Kasumi-1 (cell line): ENCODE measurements at places on chromosomes 7 and 10.

- DNase-seq = no peak
Measured at GRCh38 chr10:118311505-118311904, 30.6 kb downstream of the FAM204A start.

DNA sequence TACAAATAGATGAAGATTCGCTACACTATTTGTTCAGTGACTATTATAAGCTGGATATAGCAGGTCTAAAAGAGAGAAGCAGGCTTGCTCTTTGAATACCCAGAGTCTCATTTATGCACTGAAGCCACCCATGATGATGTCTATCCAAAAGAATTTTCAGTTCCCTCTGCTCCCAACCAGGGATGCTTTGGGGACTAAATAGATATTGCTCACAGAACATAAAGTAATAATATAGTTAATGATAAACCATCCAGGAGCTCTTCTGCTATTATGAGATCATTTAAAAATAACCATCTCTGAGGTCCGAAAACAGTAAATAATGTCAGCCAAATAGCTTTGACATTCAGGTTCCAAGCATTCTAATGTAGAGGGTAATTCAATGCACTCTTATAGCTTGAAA lies 875.4 kb downstream of the SORCS3 start:
- no peak for DNase-seq

DNA sequence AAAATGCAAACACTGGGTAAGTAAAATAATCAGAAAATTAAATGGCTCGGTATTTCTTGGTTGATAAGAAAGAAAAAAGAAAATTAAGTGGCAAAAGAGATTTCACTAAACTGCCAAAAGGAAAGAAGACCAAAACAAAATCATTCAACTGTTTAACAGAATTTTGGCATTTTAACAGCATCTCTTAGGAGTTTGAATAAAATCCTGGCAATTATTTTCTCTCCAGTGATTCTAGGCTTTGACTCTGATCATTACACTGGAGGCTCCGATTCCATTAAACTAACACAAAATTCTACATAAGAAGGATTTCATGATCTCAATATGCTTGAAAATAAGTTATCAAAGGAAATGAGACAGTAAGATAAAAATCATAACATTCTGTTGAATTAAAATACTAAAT lies 62.3 kb downstream of the ARHGAP21 start:
- DNase-seq = no peak

DNA sequence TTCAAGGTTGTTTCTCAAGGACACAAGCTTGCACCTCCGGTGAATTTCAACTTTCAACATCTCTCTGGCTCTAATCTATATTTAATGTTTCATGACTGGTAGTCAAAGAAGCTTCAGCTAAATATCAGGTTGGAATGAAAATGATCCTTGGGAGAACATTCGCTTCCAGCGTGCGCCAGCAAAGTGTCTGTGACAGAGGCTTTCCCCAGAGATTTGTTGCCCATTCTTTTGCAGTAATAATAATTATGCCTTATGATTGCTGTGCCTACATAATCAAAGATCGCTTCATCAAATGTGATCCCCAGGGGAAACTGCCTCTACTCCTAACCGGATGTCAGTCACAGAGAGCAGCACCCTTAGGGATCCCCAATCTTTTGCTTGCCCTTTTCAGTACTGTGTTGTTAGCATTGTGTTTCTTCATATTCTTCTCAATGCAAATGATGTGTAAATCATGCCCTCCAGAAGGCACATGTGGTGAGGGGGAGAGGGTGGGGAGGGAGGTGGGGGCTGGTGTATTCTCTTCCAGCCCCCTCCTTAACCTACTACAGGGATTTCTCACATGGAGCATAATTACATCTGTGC lies 30.5 kb downstream of the FZD1 start:
- DNase-seq = no peak

DNA sequence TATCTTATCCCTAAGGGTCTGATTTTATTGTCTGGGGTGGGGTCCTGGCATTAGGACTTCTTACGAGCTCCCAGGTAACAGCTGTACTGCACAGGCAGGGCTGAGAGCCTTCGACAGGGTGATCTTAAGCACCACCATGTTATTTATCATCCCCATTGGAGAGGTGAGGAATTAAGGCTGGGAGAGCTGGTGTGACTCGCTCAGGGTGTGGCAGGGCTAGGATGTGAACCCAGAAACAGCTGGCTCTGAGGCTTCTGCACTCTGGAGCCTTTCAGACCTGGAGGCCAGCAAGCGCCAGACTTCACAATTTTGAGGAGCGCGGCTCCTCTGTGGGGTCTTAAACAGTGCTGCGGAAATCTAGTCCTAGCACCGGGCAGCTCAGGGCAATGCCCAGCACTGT lies 27.4 kb upstream of the NDST2 start:
- DNase-seq = no peak

- no peak for DNase-seq
Measured at GRCh38 chr7:117137868-117138267, 184.6 kb downstream of the ST7 start.

DNA sequence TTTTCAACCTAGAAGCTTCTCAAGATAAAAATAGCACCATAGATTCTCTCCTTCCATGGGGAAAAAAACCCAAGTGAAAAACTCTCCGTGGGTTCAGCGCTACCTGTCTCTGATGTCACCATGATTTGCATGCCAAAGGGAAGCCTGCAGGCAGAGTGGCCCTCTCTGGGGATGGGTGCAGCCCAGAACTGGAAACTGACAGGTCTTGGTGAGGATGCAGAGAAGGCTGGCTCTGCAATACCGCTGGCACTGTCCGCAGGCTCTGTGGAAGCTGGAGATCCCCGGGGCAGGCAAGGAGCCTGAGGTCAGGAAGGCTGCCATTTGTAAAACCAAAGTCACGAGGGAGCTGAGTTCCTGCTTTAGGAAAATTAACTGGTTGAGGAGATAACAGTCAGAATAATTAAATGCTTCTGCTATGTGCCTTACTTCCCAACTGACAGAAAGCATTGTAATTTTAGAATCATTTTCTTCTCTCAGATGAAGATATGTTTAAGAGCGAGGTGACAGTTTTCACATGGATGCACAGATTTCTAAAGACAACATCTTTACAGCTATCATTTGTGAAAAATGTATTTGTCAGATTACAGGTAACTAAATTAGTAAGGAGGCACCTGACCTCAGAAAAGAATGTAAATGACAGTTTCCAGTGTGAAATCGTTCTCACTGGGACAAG lies 731.5 kb upstream of the FZD8 start:
- no peak for DNase-seq

- DNase-seq = no peak
Measured at GRCh38 chr10:26491276-26491675, 53.1 kb downstream of the APBB1IP start.

DNA sequence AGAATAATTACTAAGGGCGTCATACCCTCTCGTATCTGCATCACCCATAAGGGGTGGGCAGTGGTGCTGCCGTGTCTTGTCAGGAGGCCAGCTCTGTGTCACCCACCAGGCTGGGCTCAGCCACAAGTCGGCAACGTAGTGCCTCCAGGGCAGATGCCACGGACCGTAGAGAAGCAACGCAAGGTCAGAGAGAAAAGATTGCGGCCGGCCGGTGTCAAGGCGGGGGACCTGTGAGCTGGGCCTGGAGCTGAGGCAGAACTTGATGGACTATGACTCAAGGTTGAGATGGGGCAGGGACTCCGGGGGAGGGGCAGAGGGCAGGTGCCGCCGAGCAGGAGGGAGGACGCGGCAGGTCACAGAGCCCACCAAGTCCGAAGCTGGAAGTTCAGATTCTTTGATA lies 29.5 kb downstream of the FOXK1 start:
- no peak for DNase-seq
